Nasal cavity respiratory epithelium epithelial cell of viscerocranial mucosa (primary cell): ENCODE measurements at places on chromosomes 5 and 9. TPM values are rescaled to one million over a fixed set of nuclear protein-coding genes. Genes with fewer than 3 reads are reported as not detected.

SLCO6A1 gene
- 0.21 TPM in 1 of 2 replicates, not detected in the other for total RNA-seq

ADAMTS16 gene
- total RNA-seq: not detected in 2 replicates

PGM5 gene
- 0.07 TPM in 1 of 2 replicates, not detected in the other for total RNA-seq

FOXB2 gene
- total RNA-seq: not detected in 2 replicates

DAP gene
- 19.8 and 26.3 TPM in 2 replicates for total RNA-seq

SPATA31D1 gene
- not detected in 2 replicates for total RNA-seq

ZNF883 gene
- 1.4 and 3.2 TPM in 2 replicates for total RNA-seq

NUDT12 gene
- total RNA-seq: 16.7 and 16.9 TPM in 2 replicates

CFAP157 gene
- total RNA-seq: 0.07 TPM in 1 of 2 replicates, not detected in the other

TEX48 gene
- total RNA-seq: not detected in 2 replicates

KIF24 gene
- 0.34 and 0.43 TPM in 2 replicates for total RNA-seq

RNF183 gene
- 0.50 TPM in 1 of 2 replicates, not detected in the other for total RNA-seq

ACTBL2 gene
- total RNA-seq: 0.50 TPM in 1 of 2 replicates, not detected in the other

HBEGF gene
- 115 and 206 TPM in 2 replicates for total RNA-seq

CYLC2 gene
- total RNA-seq: not detected in 2 replicates

CCL27 gene
- 0.21 and 0.34 TPM in 2 replicates for total RNA-seq

GLDC gene
- 0.07 and 2.4 TPM in 2 replicates for total RNA-seq

SRD5A1 gene
- 16.7 and 40.2 TPM in 2 replicates for total RNA-seq

INSYN2B gene
- total RNA-seq: 0.07 and 1.4 TPM in 2 replicates

NR5A1 gene
- total RNA-seq: not detected in 2 replicates

ZNF366 gene
- total RNA-seq: not detected in 2 replicates

SUSD3 gene
- 0.78 TPM in 1 of 2 replicates, not detected in the other for total RNA-seq

SGCD gene
- total RNA-seq: 0.14 TPM in 1 of 2 replicates, not detected in the other
